Adrenal gland (tissue), 19 donors: ENCODE measurements at places on chromosomes 5 and 9. TPM values are rescaled to one million over a fixed set of nuclear protein-coding genes. Genes with fewer than 3 reads are reported as not detected.
A peak's percentile ranks its signal among the peaks of the same experiment; 100 is the strongest.

The MFAP3 gene
- total RNA-seq = 34.1 TPM

The AQP7 gene
- total RNA-seq = 0.99 TPM

The RUSC2 gene
- total RNA-seq = 33.0 TPM

The IL11RA gene
- total RNA-seq = 8.2 TPM

The MYOZ3 gene
- total RNA-seq = 0.55 TPM

The PCDHB2 gene
- 1.2 TPM for total RNA-seq

The TRIM7 gene
- total RNA-seq = 4.5 TPM

GRCh38 chr9:137307255-137308056 is 5.4 kb upstream of the NRARP start:
- H3K4me3 ChIP-seq = no peak overlapping the region
- H3K27ac ChIP-seq = no peak overlapping the region
- peak; percentile 21 for DNase-seq
- peaks cover 14% of the 10 kb centered on the region for H3K27me3 ChIP-seq

DNA sequence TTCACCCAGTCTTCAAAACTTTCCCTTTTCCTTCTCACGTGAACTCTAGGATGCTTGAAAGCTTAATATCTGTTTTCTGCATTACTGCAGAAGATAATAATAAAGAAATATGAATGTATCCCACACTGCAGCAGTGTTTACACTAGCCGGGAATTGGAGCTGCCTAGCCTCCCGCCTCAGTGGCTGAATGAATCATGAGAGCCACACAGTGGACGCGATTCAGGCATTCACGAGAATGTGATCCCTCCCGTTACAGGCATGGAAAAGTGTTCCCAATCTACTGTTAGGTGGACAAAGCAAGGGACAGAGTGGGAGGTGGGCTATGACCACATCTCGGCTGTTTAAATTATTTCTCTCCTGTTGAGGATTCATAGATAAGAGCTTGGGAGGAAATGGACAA is 69.4 kb upstream of the CTSL start:
- H3K4me1 ChIP-seq = peaks cover 9% of the 10 kb centered on the region
- no peaks in the 10 kb centered on the region for H3K27me3 ChIP-seq
- DNase-seq = no peak
- H3K4me3 ChIP-seq = no peak overlapping the region

- H3K4me3 ChIP-seq = no peak overlapping the region
- peak overlapping the region; percentile 26 for H3K27ac ChIP-seq
- peaks cover 28% of the 10 kb centered on the region for H3K4me1 ChIP-seq
- H3K27me3 ChIP-seq = no peaks in the 10 kb centered on the region
These were observed 15.2 kb downstream of the EXD3 start for GRCh38 chr9:137407590-137408300.

DNA sequence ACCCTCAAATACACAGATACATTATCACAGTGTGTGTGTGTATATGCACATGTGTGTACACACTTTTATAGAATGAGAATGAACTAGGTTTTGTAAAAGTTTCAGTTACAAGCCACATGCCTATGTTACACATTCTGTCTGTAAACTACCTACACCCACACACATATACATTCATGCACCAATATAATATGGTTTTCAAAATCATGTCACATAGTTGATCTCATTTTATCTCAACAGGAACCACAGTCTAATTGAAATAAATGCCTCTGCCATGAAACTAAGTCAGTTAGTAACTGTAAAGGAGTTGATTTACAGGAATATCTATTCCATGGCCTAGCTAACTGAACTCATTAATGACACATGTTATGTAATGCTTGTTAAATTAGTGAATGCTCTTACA is 646.6 kb downstream of the PDE4D start:
- no peaks in the 10 kb centered on the region for H3K27me3 ChIP-seq
- no peak overlapping the region for H3K4me3 ChIP-seq
- H3K27ac ChIP-seq = no peak overlapping the region
- DNase-seq = no peak

- H3K27ac ChIP-seq = no peak overlapping the region
- H3K36me3 ChIP-seq = no peaks in the 10 kb centered on the region
- no peak for DNase-seq
- no peaks in the 10 kb centered on the region for H3K4me1 ChIP-seq
- H3K4me3 ChIP-seq = no peak overlapping the region
- no peaks in the 10 kb centered on the region for H3K27me3 ChIP-seq
These were observed 47.7 kb upstream of the GLRX start for GRCh38 chr5:95870105-95870672.

DNA sequence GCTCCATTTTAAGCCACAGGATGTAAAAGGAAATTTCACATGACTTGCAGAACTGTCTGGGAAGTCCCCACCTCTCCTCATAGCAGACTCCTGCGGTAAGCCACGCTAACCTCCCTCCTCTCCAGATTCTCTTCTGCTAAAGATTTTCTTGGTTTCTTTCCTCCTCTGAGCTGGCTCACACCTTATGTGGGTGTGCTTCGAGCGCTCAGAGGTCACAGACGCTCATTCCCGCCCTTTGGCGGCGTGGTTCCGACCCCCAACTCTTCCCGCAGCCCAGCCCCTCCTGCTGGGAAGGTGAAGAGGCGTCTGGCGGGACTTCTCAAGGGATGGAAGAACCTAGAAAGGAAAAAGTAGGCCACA is 32.9 kb upstream of the CDK20 start:
- no peaks in the 10 kb centered on the region for H3K27me3 ChIP-seq
- H3K4me3 ChIP-seq = no peak overlapping the region
- DNase-seq = no peak
- peaks cover 4% of the 10 kb centered on the region for H3K4me1 ChIP-seq

DNA sequence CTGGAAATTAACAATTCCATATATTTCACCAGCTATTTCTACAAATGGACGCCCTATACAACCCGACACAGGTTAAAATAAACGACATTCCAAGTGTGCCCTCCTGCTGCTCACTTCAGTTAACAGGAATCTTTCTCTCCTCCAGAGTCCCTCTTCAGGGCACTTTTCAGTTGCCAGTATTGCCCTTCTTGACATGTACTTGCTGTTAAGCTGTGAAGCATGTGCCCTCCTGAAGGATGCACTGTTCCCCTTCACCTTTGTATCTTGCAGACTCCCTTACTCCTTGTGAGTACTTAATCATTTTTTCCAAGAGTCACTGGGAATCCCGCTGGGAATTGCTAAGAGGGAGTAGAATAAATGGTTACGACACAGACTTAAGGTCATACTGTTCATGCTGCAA is 364.1 kb downstream of the CTNND2 start:
- no peaks in the 10 kb centered on the region for H3K36me3 ChIP-seq
- H3K27me3 ChIP-seq = no peaks in the 10 kb centered on the region
- DNase-seq = no peak
- no peaks in the 10 kb centered on the region for H3K4me1 ChIP-seq
- H3K27ac ChIP-seq = no peak overlapping the region

DNA sequence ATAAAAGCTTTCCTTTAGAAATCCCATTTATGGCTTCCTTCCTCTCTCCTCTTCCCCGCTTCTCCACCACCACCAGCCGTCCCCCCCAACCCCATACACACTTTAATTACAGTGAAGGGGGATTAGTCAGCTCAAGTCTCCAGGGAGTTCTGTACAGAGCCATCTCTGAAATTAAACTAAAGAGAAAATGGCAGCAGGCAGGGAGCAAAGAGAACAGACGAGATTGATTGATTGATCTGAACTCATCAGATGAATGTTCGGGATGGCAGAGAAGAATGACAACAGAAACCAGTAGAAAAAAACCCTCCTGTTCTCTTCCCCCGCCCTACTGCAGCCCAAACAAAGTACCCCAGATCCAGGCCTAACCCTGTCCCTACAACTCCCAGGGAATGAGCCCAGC is 241.7 kb upstream of the PANK3 start:
- H3K4me3 ChIP-seq = no peak overlapping the region
- no peak overlapping the region for H3K27ac ChIP-seq
- no peaks in the 10 kb centered on the region for H3K27me3 ChIP-seq
- H3K36me3 ChIP-seq = peaks cover under 1% of the 10 kb centered on the region

DNA sequence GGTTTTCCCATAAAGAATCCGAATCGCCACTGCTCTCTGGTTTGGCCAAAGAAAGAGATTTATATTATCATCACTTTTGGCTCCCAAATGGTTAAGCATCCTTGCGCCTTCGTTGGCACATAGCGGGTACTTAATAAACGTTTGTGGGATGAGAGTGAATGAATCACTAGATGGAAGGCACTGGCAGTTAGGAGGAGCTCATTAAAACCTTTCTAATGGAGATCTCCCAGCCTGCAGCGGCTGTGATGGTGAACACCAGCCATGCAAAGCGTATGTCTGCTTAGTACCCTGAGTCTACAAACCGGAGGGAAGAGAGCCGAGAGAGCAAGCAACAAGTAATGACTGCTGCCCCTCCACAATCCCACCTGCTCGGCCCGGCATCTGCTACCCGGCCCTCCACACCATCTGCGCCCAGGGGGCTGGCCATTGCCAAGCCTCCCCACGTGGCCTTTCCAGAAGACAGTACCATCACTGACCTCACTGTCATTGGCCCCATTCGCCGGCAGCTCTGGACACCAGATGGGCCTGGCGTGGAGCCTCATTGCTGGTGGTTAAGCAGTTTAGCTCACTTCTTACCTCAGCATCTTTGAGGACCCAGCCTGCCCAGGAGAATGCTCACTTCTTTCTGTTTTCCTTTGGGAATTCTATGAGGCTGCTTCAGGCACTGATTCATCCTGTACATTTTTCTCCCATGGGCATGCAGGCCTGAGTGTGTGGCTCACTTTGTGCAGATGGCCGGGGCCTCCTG is 39.3 kb upstream of the ANKRD33B start:
- H3K36me3 ChIP-seq = no peaks in the 10 kb centered on the region
- H3K27me3 ChIP-seq = no peaks in the 10 kb centered on the region
- no peak overlapping the region for H3K27ac ChIP-seq
- H3K4me3 ChIP-seq = no peak overlapping the region
- no peak for DNase-seq
- no peaks in the 10 kb centered on the region for H3K4me1 ChIP-seq

DNA sequence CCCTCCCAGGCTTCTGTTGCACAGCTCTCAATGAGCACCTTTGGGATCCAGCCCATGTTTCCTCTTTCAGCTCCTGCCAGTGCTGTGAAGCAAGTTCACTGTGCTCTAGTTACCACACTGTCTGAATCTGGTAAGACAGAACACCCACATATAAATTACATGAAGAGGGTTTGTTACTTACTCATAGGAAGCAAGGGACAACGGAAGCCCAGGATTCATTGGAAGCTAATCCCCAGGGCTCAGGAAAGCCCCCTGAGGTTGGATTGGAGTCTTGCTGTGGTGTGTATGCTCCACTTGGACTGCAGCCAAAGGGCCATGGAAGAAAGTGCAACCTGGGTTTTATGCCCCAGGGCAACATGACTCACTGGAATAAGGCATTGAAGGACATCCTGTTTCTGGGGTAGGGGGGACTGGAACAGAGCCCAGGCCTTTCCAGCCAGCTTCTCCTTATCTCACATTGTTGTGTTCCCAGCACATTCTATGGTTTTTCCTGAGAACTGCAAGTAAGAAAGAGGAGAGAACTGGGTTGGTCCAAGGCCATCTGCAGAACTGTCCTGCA is 15.6 kb upstream of the CLK4 start:
- H3K4me3 ChIP-seq = no peak overlapping the region
- no peaks in the 10 kb centered on the region for H3K36me3 ChIP-seq
- H3K27ac ChIP-seq = no peak overlapping the region
- DNase-seq = peak; percentile 47
- H3K4me1 ChIP-seq = no peaks in the 10 kb centered on the region

- no peaks in the 10 kb centered on the region for H3K27me3 ChIP-seq
- no peaks in the 10 kb centered on the region for H3K36me3 ChIP-seq
- H3K4me3 ChIP-seq = no peak overlapping the region
- DNase-seq = no peak
- H3K4me1 ChIP-seq = no peaks in the 10 kb centered on the region
These were observed 22.4 kb upstream of the NCS1 start for GRCh38 chr9:130149654-130150286.

DNA sequence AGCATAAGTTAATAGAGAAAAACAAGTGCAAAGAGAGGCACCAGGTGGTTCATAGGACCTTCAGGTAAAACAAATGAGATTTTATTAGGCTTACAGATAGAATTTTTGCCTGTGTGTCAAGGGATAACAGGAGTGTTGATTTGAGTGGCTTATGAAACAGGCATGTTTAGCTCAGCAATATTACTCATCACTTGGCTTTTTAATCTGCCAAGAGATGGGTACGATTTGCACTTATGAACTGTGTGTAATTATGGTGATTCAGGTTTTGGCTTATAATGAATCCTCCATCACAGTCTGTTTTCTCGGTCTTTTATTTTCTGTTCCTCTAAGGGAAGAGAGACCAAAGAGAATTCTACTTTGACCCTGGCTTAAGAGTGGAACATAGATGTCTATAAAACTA is 199.3 kb downstream of the DMRTA1 start:
- DNase-seq = no peak
- H3K36me3 ChIP-seq = no peaks in the 10 kb centered on the region
- no peak overlapping the region for H3K27ac ChIP-seq
- H3K4me1 ChIP-seq = no peaks in the 10 kb centered on the region
